ENCODE measurements at places on chromosomes 6 and 20.

- DNase-seq = no peak
Measured at GRCh38 chr6:12957321-12958051, 240.9 kb downstream of the PHACTR1 start.

DNA sequence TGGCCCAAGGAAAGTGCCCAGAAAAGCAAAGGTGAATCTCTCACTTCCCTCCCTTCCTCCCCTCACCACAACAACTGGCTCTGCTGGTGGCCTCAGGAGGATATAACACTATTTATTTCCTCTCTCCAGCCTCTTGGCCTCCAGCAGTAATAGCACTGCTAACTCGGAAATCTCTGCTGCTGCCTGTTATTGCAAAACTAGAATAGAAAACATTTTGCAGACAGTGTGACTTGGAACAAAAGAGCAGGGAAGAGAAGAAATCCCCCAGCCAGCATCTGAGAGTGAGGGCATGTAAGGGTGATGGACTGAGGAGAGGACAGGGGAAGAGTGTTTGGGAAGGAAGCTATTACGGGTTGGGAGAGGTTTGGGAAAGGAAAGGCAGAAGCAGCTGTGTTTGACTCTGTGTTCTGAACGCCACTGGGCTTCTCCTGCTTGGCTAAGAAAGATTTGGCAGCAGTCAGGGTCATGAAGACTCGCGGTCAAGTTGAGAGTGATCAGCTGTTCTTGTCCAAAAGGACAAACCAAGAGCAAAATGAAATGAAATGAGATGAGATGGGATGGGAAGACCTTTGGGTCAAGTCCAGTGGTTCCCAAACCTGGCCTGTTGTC lies 81.0 kb upstream of the SNX9 start:
- no peak for DNase-seq

DNA sequence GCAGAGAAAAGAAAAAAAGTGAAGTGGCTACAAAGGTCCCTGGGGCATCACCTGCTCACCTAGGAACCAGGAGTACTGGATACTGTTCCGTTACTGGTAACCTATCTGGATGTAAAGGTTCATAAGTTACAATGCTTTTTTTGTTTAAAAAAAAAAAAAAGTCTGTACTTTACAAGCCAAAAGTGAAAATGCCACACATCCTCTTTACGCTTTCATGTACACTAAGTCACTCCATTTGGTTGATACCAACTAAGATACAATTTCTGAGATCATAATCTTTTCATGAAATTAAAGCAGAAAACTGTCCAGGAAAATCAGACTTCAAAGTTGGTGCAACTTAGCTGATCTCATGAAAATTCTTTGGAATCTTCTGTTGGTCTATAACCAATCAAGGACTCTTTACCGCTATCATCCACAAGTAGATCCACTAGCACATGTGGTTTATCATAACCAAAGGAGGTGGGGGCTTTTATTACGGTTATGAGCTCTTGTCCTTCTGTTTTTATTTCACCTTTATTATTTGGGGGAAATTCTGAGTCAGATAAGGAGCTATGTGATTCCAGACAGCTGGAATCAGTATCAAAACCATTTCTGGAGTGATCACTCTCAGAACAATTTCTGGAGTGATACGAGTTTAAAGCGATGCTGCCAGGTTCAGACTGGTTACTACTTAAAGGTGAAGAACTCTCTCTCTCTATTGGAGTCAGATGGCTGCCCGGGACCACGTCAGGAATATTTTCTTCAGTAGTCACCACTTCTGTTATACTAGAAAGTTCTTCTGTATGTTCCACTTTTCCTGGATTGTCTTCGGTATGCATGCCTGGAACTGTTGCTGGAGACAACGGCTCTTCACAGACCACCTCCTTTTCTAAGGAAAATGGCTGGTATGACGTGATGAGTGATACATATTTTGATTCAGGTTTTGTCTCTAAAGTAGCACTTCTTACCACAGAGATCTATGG lies 21.2 kb downstream of the IFNGR1 start:
- DNase-seq = no peak

DNA sequence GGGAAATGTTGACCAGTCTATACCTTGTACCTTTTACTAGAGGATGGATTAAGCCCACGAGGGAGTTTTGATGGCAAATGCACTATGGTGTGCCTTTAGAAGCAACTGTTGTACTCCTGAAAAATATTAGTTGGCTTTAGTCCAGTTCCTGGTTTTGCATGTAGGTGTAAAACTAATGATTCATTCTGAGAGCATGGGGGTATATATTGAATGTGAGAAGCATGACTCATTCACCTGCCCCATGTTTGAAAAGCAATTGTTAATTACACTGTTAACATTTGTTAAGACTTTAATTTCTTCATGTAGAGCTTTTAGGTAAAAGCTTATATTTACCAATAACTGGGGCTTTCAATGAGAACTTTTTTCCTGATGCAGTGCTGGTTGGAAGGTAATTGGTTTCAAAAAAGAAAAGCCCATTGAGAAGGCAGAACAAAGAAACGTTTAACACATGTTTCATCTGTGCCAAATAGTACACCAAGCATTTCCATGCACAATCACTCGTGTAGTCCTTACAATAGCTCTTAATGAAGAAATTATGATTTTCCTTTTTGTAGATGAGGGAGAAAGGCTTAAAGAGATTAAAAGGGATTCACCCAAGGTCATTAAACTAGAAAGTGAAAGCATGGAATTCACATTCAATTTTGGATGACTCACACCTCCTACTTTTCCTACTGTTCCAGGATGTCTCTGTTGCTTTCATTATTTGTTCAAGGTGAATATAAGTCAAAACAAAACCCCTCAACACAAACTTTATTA lies 134.1 kb downstream of the CCDC170 start:
- DNase-seq = no peak

DNA sequence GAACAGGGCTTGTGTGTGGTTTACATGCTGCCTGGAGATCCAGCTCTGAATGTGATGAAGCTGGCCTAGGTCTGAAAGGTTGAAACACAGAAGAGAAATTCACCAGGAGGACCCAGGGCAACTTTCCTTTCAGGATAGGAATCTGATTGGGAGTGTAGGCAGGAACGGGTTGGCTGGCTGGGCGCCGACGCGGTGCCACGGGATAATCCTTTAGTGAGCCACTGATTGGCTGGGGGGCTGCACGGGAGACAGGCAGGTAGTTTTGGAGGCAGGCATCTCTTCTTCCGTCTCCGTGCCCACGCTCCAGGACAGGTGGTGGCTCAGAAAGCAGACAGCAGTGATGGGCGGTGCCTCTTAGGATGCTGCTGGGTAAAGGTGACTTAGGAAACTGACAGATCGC lies 294.6 kb downstream of the CDH4 start:
- no peak for DNase-seq

GRCh38 chr6:55281215-55281614 lies 46.1 kb upstream of the GFRAL start:
- no peak for DNase-seq

DNA sequence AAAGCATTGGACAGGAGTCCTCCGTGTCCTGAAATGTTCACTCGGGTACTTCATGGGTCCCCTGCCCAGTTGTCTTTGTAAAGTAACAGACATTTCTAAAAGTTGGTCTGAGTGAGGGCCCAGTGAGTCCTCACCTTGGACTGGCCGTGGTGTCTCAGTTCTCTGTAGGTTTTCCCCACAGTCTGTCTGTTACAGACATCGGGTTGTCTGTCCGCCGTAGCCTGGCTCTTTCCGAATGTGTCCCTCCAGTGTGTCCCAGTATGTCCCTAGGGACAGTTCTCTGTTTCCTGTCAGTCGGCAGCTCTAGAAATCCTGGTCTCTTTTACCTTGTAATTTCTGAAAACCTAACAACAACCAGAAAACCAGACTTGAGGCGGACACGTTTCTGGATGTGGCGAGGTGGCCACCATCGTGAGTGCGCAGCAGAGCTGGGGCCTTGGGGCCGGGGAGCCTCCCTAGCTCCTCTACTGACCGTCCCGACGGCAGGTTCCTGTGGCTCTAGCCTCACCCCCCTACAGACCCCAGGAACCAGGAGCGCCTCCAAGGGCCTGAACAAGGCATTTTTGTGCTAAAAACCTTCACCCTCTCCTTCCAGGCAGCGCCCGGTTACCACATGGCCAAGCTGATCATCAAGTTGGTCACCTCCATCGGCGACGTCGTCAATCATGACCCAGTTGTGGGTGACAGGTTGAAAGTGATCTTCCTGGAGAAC lies 42.2 kb downstream of the PYGB start:
- DNase-seq = no peak

- DNase-seq = no peak
Measured at GRCh38 chr20:44170816-44171410, 16.1 kb downstream of the JPH2 start.

DNA sequence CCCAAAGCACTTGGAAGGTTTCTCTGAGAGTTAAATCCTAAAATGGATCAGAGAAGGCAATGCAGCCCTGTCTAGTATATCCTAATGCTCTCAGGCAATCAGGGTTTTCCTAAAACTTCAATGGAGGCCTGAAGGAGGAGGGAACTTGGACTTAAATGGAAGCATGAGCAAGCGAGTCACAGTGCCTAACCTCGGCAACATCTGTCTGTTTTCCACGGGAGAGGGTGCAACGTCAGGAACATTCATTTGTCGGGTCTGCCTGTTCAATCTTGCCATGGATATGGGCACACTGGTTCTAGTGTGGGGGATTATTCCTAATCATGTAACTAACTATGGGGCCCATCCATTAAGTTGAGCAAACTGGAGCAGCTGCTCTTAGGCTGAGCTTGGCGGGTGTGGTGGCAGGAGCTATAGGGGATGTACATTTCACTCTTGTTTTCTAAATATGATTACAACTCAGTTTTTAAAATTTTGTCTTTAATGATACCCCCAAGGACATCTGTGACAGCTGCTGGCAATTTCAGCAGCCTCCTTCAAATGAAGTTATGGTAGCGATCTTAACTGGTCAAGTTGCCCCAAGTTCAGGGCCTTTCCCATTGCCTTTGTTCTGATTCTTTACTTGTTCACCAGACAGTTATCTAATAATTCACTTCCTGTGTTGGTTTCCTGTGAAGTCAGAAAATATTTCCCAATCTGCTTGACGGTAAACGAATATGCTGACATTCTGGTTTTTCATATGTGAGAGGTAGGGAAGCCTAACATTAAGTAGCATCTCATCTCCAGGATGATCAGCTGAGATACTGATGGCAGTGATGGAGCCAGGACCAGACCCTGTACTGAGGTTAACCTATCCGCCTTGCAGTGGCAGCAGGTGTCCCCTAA lies 21.6 kb downstream of the DSE start:
- no peak for DNase-seq

DNA sequence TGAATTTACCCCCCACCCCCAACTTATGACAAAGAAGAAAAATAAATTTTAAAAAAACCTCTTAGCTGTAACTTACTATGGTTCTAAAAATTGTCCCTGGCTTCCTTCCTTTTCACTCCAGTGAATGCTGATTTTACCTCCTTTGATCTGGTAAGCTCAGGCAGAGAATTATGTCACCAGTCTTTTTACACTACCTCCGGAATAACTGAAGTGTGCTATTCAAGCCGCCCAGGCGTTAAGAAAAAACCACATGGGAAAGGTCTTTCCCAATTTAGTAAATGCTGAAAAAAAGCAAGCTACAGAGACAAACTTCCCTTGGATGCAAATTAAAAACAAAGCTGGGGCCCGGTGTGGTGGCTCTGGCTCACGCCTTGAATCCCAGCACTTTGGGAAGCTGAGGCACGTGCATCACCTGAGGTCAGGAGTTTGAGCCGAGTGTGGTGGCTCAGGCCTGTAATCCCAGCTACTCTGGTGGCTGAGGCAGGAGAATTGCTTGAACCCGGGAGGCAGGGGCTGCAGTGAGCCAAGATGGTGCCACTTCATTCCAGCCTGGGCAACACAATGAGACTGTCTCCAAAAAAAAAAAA lies 12.4 kb downstream of the SNX5 start:
- DNase-seq = no peak

Measured in SK-N-DZ (cell line).